ENCODE measurements at places on chromosomes 2 and 18.

- no peak for DNase-seq
Observed at GRCh38 chr2:88212251-88212790, 42.2 kb downstream of the THNSL2 start.

DNA sequence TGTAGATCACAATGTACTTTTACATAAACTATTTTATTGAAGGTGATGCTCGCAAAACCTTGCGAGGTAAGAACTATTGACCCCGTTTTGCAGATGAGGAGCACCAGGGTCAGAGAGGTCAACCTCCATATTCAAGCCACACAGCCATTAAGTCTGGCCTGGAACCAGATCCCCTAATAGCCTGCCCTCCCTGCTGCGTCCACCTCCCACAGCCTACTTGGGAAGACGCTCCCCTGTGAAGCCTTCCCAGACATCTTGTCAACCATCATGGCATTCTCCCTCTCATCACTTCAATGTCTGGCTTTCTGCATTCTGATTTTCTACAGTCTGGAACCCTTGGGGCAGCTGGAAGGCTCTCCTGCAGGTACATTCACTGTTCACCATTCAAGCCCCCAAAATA lies 101.0 kb downstream of the TTC32 start:
- DNase-seq: no peak

- DNase-seq: no peak
Observed at GRCh38 chr2:158726911-158727592, 68.1 kb upstream of the DAPL1 start.

DNA sequence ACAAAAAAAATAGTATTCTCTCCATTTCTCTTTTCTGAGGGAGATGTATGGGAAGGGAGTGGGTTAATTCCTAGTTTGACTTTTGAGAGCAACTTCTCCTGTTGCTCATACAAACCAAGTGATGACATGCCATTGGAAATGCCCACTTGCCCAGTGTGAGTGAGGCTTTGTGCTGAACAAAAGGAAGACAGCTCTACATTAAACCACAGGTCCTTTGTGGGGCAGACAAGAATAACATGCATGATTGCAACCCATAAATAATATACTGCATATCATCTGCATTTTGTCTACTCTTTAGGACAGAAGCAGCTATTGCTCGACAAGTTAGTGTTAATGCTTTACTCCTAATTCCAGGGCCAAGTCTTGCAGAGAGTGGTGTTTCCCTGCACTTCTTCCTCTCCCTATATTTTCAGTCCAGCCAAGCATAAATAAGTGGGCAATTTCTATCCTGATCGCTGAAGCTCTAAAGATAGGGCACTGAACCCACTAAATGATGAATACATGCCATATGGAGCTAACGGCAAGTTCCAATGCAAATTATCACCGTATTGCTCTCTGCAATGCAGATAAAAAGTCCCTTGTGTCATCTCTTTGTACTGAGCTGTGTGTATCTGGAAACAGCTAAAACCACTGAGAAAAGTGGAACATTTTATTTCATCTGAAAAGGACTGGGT lies 19.4 kb upstream of the EHBP1 start:
- DNase-seq: no peak

DNA sequence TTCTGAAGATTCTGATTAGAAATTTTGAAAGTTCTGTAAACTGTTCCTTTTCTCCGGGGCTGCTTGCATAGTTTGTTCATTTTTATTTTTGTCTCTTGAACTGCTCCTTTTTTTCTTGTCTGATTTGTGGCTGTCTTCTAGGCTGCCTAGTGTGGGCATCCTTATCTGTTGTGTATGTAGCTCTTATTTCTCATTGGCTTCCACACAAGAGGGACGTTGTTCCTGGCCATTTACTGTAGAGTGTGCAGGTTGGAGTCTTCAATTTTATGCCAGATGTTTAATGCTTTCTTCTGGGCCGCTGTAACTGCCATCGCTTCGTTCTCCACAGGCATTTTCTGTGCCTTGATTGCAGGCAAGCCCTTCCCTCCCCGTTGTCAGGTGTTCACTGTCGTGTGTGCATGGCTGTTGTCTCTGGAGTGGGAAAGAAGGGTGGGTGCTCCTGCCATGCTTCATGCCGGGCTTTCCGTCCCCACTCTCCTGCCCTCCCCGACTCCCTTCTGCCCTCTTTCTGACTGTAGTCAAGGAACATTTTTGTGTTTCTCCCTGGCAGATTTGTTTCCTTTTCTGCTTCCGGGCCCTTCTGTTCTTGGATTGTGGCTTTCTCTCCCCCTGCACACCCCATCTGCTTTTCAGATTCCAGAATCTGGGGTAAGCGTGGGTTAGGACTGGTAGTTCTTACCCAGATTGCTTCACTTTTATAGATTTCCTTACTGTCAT lies 15.5 kb downstream of the CEP192 start:
- no peak for DNase-seq

GRCh38 chr2:101341901-101342624 lies 33.6 kb upstream of the RNF149 start:
- DNase-seq: peak; percentile 74

DNA sequence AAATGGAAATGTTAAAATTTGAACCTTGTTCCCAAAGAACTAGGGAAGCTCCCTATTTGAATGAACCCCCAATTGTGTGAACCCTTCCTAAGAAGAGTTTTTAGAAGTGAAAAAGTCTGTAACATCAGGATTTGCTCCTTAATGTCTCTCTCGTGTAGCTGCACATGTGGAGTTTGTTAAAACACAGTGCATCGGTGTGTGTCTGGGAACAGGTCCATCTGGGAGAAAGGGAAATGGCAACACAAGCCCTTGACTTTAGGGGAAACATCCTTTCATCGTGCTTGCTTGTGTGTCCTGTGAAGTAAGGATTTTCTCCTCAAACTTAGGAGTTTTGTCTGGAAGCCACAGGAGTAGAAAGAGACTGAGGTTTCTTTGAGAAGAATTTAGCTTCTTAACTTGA lies 203.9 kb downstream of the PRKCE start:
- no peak for DNase-seq

Measured in activated CD4-positive, alpha-beta T cell treated with anti-CD3 and anti-CD28 coated beads, Interleukin-2, amount 10 ng/mL, durations not matched to agents 7 days and 5 days (primary cell).